ENCODE measurements at places on chromosomes 7 and 10.
A peak's percentile ranks its signal among the peaks of the same experiment; 100 is the strongest.

- no peak for DNase-seq
These were observed 31.4 kb downstream of the OAT start for GRCh38 chr10:124387078-124387874.

DNA sequence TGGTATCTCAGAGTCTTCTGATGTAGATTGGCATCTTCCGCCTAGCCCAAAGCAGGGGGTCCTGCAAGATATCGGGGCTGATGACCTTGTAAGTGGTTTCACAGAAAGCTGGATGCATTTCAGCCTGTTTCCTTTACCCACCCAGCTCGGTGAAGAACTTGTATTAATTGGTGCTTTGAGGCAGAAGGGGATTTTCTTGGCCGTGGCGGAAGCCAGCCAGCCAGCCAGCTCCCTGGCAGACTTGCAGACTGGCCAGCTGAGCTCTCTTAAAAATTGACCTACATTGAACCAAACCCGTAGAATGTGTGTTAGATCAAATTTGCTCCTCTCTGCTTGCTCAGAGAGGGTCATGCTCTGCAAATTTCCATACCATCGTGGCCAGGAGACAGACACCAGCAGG is 218.4 kb downstream of the ADAM12 start:
- DNase-seq, result no peak

GRCh38 chr7:43602256-43602655 is 19.3 kb downstream of the STK17A start:
- DNase-seq, result no peak

- DNase-seq, result no peak
These were observed 356.6 kb downstream of the PAXIP1 start for GRCh38 chr7:154646126-154647013.

- DNase-seq, result peak; percentile 54
These were observed 45.4 kb downstream of the ZNF467 start for GRCh38 chr7:149727899-149728476.

GRCh38 chr10:69892406-69892805 is 90.7 kb downstream of the COL13A1 start:
- no peak for DNase-seq

DNA sequence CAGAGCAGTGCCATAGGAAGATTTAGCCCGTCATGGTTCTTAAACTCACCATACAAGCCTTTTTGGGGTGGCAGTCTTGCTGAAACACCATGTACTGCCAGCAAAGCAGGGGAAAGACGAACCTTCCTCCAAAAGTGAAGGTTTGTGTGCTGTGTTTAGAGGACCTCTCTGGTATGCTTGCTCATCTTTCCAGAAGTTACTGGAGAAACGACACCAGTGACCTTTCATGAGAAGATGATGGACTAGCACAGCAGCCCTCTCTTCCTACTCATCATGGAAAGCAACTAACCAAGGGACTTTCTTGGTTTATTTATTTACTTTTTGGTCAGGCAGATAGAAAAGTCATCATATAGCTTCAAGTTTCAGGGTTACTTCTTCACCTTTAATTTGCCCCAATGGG is 247.4 kb downstream of the PTEN start:
- no peak for DNase-seq

DNA sequence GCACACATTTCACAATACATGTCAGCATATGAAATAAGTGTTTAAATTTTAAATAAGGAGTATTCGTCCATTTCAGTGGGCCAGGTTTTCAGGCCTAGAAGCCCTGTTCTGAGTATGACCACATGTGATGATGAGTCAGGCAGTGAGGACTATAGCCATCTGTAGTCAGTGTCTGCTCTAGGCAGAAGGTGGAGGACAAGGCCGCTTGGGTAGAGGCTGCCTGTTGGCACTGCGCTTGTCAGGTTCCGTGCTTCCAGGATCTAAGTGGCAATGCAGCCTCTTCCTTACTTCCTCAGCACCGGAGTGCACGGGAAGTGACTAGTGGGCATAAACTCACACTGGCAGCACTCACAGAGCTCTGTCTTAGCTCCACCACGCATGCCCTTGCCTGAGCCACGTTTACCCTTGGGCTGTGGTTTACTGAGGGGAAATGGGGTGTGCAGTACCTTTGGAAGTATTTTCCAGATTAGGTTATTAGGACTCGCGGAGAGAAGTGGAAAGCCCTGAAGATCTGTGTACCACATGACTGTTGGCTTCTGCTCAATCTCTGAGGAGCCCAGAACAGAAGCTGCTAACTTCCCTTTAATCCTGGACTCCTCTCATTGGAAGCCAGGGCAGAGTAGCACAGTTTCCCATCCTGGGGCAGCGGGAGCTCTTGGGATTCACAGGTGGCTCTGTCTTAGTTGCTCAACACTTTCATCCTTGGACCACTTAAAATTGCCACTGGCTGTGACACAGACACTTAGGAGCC is 87.5 kb upstream of the GJD4 start:
- DNase-seq, result no peak

DNA sequence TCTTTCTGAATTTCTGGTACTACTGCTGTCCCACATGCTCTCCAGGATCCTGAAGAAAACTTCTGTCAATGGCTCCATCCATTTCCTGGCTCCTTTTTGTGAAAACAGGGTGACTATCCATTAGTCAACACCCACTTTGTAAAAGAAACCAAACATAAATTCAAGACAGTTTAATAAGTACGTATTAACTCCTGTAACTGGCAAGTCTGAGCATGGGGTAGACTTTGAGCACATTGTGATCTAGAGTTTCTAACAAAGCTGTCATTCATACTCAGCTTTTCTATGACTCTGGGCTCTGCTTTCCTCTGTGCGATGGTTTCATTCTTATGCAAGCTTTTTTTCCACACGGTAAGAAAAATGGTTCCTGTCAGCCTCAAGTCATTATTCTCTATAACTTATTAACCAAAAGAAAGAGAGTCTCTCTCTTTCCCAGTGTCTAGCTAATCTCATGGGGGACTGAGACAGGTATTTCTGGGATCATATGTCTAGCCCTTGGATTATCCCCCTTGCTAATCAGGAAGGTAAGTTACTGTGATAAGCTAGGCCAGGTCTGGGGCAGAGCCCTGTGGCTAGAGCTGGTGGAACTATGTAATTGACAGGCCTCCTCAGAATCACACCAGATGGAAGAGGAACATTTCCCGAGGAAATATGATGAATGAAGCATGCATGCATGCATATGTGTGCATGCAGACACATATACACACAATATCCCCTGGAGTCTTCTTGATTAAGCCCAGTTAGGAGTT is 98.5 kb downstream of the GNAI1 start:
- DNase-seq, result no peak

GRCh38 chr10:16752099-16752498 is 65.1 kb downstream of the RSU1 start:
- no peak for DNase-seq

DNA sequence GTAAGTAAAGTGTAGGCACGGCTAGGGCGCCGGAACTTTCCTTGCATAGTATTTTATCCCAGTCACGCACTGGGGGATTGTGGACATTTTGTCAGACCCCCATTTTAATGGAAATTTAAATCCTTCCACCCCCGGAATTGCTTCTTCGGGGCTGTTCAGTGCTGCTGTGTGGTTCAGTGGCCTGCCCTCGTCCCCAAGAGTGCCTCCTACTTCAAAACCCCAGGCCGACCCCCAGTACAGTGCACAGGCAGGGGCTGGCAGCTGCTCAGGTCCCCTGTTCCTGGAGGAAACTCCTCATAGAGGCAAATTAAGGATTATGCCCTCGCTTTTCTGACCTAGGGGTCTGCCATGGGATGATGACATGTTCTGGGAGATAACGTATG is 94.5 kb downstream of the PTPRE start:
- peak; percentile 53 for DNase-seq

DNA sequence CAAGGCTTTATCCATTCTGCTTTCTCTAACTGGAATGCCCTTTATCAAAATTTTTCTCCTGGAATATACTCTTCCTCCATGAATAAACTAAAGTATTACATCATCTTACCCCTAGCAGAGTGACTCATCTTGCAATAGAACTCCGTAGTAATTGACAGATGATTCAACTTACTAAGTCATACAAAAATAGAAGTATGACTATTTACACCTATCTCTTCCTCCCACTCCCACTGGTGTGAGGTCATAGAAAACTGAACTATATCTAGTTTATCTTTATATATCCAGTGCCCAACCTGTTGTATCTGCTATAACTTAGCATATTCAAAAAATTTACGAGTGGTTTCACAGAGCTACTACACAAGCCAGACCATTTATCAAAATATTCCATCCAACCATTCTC is 26.1 kb downstream of the ABCB1 start:
- DNase-seq, result no peak

GRCh38 chr10:55858730-55859129 is 502.3 kb downstream of the ZWINT start:
- no peak for DNase-seq
